Activated CD4-positive, alpha-beta T cell treated with anti-CD3 and anti-CD28 coated beads for 36 hours (primary cell): ENCODE measurements at places on chromosomes 7 and 10. TPM values are rescaled to one million over a fixed set of nuclear protein-coding genes. Genes with fewer than 3 reads are reported as not detected.

WNT2 gene
- not detected for total RNA-seq

GIMAP1 gene
- total RNA-seq, result 5.5 TPM

REEP3 gene
- total RNA-seq, result 15.9 TPM

ZNF804B gene
- not detected for total RNA-seq

VAX1 gene
- total RNA-seq, result not detected

DNA sequence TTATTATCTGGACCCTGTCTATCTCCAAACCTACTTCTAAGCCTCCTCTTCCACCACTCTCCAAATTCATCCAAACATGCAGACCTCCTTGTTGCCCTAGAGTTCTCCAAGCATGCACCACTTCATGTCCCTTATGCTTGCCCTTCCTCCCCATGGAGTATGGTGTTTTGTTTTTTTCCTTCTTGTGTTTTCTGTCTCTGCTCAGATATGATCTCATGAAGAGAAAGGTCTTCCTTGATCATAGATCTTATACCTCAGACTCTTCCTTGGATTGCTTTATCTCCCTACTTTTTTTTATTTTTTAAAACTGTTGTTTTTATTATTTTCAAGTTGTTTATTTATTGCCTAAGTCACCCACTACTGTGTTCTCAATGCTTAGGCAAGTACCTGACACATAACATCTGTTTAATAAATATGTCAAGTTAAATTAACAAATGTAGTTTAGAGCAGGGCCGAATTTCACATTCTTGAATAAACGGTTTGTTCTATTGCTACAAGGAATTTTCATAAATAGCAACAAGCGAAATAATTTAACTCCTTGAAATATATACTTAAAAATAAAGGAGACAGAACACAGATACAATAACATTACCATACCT, 84.5 kb downstream of the HGF start:
- H3K4me3 ChIP-seq, result no peak overlapping the region
- DNase-seq, result no peak
- H3K36me3 ChIP-seq, result no peaks in the 10 kb centered on the region
- H3K27ac ChIP-seq, result no peak overlapping the region

CALN1 gene
- total RNA-seq, result 0.11 TPM

GRCh38 chr10:60733517-60733822, 44.8 kb upstream of the CDK1 start:
- no peaks in the 10 kb centered on the region for H3K27me3 ChIP-seq
- H3K4me1 ChIP-seq, result peaks cover 31% of the 10 kb centered on the region
- peak overlapping the region; percentile 90 for H3K4me3 ChIP-seq

GRCh38 chr7:17552952-17553351, 254.5 kb downstream of the AHR start:
- peaks cover 4% of the 10 kb centered on the region for H3K27me3 ChIP-seq
- H3K36me3 ChIP-seq, result no peaks in the 10 kb centered on the region
- no peaks in the 10 kb centered on the region for H3K4me1 ChIP-seq
- H3K27ac ChIP-seq, result no peak overlapping the region

EPHB6 gene
- total RNA-seq, result 15.1 TPM

GRCh38 chr7:37342688-37343471, 105.8 kb downstream of the ELMO1 start:
- peaks cover 77% of the 10 kb centered on the region for H3K4me1 ChIP-seq
- peak overlapping the region; percentile 95 for H3K27ac ChIP-seq

GRCh38 chr10:11882646-11883375, 59.7 kb downstream of the PROSER2 start:
- H3K4me3 ChIP-seq, result no peak overlapping the region
- no peaks in the 10 kb centered on the region for H3K4me1 ChIP-seq
- DNase-seq, result no peak
- no peaks in the 10 kb centered on the region for H3K36me3 ChIP-seq

DNA sequence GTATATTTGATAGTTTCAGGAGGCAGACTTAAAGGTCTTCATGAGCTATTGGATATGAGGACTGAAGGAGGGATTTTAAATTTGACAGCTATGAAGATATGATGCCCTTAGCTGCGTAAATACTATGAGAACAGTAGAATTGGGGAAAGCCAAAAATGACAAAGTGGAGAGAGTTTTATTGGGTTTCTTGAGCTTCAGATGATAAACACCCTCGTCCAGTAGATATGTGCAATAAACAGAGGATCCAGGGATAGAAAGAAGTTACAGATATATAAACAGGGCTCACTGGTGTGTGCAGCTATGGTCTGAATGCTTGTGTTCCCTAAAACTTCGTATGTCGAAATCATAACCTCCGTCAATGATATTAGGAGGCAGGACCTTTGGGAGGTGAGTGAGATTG, 131.3 kb downstream of the INHBA start:
- peaks cover 2% of the 10 kb centered on the region for H3K27me3 ChIP-seq
- no peaks in the 10 kb centered on the region for H3K4me1 ChIP-seq
- no peak overlapping the region for H3K4me3 ChIP-seq
- DNase-seq, result no peak

GRCh38 chr10:108894402-108895301, 1028.7 kb downstream of the XPNPEP1 start:
- no peaks in the 10 kb centered on the region for H3K27me3 ChIP-seq
- H3K4me3 ChIP-seq, result no peak overlapping the region
- H3K36me3 ChIP-seq, result no peaks in the 10 kb centered on the region

DNA sequence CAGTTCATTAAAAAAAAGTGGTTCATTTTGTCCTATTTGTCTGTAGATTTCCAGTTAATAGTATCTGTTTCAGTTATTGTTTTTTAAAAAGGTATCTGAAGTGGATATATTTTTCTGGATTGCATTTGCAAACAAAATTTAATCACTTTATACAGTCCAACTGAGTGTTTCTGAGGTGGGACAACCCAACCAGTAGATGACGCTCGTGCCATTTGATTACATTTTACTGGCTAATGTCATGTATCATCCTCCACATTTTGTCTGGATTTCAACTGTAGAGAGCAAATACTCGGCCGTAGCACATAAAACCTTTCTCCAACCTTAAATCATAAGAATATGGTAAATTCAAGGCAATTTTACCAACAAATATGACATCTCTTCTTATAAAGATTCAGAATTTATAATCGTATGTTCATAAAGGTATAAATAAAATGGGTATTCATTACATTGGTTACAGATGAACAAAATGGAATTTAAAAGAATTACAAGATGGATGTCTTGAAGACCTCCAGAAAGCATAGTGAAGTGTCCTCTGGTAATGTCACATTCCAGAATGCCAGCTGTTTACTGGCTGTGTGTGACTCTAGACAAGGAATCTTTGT, 789.0 kb downstream of the PHTF2 start:
- H3K4me3 ChIP-seq, result no peak overlapping the region
- no peak overlapping the region for H3K27ac ChIP-seq
- DNase-seq, result no peak

GRCh38 chr7:12316925-12317324, 86.7 kb downstream of the VWDE start:
- H3K27me3 ChIP-seq, result no peaks in the 10 kb centered on the region
- H3K27ac ChIP-seq, result no peak overlapping the region
- H3K4me1 ChIP-seq, result peaks cover 3% of the 10 kb centered on the region
- no peak overlapping the region for H3K4me3 ChIP-seq
- DNase-seq, result no peak

SERPINE1 gene
- 0.07 TPM for total RNA-seq

GRCh38 chr7:90298145-90299038, 22.7 kb downstream of the FAM237B start:
- no peak overlapping the region for H3K4me3 ChIP-seq
- DNase-seq, result peak; percentile 8
- peaks cover 4% of the 10 kb centered on the region for H3K27me3 ChIP-seq
- H3K27ac ChIP-seq, result no peak overlapping the region
- H3K4me1 ChIP-seq, result no peaks in the 10 kb centered on the region

TEX47 gene
- total RNA-seq, result not detected

GRCh38 chr10:118467200-118467599, 125.1 kb upstream of the FAM204A start:
- H3K27me3 ChIP-seq, result peaks cover 26% of the 10 kb centered on the region
- H3K4me3 ChIP-seq, result no peak overlapping the region
- no peak for DNase-seq
- H3K27ac ChIP-seq, result no peak overlapping the region

DNA sequence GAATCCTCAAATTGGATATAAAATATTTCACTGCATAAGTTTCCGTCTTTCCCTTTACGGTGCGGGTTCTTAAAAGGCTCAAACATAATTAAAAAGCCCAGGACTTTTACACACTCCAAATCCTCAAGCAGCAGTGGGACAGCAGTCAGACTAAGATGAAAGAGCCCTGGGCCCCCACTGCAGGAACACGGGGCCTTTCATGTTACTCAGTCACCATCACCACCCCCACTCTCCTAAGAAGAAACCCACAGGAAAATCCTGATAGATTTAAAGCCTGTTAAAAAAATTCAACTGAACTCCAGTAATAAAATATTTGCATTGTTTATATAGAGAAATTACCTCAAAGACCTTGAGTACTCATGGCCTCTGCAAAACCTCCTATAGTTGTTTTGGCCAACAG, 74.0 kb upstream of the TRIL start:
- no peaks in the 10 kb centered on the region for H3K36me3 ChIP-seq
- H3K4me1 ChIP-seq, result peaks cover 18% of the 10 kb centered on the region
- no peak overlapping the region for H3K27ac ChIP-seq
- DNase-seq, result no peak
- no peak overlapping the region for H3K4me3 ChIP-seq
- peaks cover 4% of the 10 kb centered on the region for H3K27me3 ChIP-seq

DNA sequence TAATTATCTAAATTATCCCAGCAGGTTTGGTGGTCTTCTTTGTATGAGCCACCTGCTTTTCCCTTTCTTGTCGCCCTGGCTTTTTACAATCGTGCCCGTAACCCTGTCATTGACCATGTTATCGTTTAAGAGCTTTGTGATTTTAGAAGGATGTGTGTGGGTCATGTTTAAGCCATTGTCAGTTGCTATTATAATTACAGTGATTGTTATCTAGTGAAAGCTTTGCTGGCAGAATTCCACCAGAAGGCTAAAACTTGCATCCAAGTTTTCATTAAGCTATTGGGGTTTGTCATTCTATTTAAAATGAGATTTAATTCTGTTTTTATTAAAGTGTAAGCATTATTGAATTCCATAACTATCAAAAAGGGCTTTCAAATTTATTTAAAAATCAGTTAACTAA, 354.2 kb upstream of the TMEM229A start:
- no peak overlapping the region for H3K4me3 ChIP-seq
- no peak overlapping the region for H3K27ac ChIP-seq
- no peaks in the 10 kb centered on the region for H3K4me1 ChIP-seq
- H3K36me3 ChIP-seq, result no peaks in the 10 kb centered on the region
- no peak for DNase-seq
- no peaks in the 10 kb centered on the region for H3K27me3 ChIP-seq

DNA sequence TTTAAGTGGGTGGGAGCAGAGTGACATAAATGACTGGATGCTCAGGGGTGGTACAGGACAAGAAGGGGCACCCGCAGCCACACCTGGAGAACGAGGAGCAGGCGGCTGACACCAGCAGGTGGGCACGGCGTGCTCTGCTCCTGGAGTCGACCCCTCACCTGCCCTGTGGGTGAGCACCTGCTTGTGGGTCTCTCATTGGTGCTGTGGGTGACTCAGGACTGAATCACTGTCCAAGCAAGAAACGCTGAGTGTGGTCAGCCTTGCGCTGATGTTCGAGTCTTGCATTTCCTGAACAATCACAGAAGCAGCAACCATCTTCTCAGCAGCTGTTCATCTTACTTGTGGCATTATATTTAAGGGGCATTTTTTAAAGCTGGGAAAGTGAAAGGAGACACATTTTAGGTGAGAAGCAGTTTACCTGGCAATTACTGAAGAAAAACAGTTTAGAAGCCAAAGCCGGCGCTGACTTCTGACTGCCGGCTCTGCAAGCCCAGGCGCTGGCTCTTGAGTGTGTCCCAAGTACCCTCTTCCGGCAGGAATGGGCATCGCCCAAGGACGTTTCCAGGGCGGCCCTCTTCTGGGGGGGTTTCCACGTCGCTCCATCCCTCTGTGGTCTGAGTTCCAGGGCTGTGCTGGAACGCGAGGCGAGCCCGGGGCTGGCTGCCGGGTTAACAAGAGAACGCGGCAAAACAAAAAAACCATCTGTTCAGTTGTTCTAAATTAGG, 145.2 kb upstream of the PFKP start:
- peaks cover 2% of the 10 kb centered on the region for H3K4me1 ChIP-seq
- H3K27me3 ChIP-seq, result peaks cover 27% of the 10 kb centered on the region
- DNase-seq, result no peak

SLC13A1 gene
- not detected for total RNA-seq

- H3K27ac ChIP-seq, result no peak overlapping the region
- no peaks in the 10 kb centered on the region for H3K4me1 ChIP-seq
- no peaks in the 10 kb centered on the region for H3K36me3 ChIP-seq
- H3K4me3 ChIP-seq, result no peak overlapping the region
These were observed 74.1 kb downstream of the TACC2 start for GRCh38 chr10:122062831-122063674.

GRCh38 chr7:30252885-30253795, 31.3 kb upstream of the ZNRF2 start:
- no peak overlapping the region for H3K27ac ChIP-seq
- H3K36me3 ChIP-seq, result no peaks in the 10 kb centered on the region
- peaks cover 30% of the 10 kb centered on the region for H3K4me1 ChIP-seq

METTL27 gene
- 2.2 TPM for total RNA-seq

DNA sequence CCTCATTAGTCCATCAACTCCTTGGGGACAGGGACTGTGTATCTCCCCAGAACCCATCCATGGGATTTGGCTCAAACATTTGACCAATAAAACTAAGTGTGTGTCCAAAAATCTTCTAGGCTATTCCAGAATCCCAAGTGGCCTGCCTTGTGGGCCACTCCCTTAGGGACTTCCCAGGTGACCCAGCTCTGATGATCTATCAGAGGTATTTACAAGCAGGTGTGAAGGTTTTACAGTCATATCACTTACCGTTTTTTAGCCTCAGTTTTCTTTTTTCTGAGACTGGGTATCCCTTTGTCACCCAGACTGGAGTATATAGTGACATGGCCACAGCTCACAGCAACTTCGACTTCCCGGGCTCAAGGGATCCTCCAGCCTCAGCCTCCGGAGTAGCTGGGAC, 64.4 kb downstream of the PIP4K2A start:
- H3K27me3 ChIP-seq, result no peaks in the 10 kb centered on the region
- peak overlapping the region; percentile 93 for H3K27ac ChIP-seq
- H3K4me3 ChIP-seq, result peak overlapping the region; percentile 49
- peaks cover 17% of the 10 kb centered on the region for H3K36me3 ChIP-seq

DNA sequence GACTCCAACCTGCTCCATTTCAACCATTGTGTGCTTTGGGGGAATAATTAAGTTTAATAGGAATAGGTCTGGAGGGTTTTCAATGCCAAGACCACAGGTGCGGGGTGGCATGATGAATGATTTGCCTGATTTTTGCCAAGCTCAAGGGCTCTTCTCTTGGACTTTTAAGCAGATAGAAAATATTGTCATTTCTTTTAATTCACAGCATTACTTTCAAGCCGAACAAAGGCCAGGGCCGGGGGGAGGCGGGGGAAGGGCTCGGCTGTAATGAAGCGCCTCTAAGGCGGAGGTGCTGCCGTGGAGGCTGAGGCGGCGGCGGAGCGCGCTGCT, 6.5 kb downstream of the PTF1A start:
- H3K27me3 ChIP-seq, result peaks cover 77% of the 10 kb centered on the region
- no peak for DNase-seq
- H3K4me3 ChIP-seq, result no peak overlapping the region
- H3K36me3 ChIP-seq, result peaks cover 2% of the 10 kb centered on the region
